Putamen (tissue), 1 donor: ENCODE measurements at places on chromosomes 5 and 9.

GRCh38 chr9:76895186-76895585 lies 10.7 kb downstream of the PRUNE2 start:
- DNase-seq: no peak

- DNase-seq: no peak
Measured at GRCh38 chr9:134706522-134706921, 64.9 kb downstream of the COL5A1 start.

DNA sequence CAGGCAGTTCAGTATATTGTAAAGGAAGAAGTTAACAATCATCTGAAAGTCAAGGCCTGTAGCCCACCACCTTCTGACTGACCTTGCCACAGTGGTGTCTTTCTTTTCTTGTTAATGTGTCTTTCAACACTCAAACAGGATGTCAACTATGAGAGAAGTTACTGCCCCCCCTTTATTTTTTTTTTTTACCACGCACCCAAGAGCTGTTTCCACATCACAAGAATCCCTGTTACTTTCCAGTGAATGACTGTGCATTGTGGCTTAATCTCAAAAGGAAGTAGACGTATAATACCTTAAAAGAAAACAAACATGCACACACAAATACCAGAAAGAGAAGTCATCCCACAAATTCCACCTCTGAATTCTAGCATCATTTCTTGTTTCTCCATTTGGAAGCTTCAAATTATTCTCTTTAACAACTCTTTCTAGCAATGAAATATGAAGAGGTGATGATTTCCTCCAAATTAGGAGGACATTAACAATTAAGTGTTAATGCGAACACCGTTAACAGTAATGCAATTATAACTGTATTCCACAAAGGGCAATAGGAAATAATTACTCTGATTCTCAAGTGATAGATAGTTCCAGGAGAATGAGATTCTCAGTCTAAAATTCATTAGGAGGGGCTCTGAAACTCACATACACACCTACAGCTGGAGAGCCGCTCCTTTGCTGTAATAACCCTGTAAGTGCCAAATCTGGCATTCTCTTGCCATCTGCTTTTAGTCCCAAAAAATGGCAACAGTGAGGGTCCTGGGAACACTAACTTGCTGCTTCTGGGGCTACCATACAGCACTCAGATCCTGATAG lies 201.0 kb downstream of the EFNA5 start:
- DNase-seq: no peak

DNA sequence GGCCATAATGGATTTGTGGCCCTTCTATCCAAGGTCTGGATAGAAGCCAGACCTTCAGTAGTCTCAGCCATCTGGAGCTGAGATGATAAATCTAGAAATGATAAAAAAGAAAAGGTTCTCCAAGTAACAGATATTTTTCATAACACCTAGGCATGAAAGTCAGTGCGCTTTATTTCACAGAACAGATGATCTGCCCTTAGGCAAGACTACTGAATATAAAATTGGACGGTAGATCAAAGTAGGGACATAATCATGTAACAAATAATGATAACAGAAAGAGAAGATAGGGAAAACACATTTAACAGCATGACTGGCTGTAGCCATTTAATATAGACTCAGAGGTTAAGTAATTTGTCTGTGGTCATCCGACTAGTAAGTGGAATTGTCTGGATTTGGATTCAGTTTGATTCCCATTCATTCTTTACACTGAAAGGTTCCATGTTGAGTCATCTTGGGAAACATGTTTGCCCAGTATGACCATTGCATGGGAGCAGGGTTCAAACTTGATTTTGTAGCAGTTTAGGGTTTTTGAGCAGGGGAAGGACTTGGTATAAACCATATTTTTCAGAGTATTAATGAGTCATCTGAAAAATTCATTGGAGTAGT lies 4.1 kb upstream of the CAVIN4 start:
- no peak for DNase-seq

GRCh38 chr5:40414922-40415321 lies 264.8 kb upstream of the PTGER4 start:
- DNase-seq: no peak

- DNase-seq: no peak
Measured at GRCh38 chr9:127726871-127727270, 8.2 kb downstream of the TOR2A start.
